ENCODE measurements at places on chromosomes 2 and 18.

DNA sequence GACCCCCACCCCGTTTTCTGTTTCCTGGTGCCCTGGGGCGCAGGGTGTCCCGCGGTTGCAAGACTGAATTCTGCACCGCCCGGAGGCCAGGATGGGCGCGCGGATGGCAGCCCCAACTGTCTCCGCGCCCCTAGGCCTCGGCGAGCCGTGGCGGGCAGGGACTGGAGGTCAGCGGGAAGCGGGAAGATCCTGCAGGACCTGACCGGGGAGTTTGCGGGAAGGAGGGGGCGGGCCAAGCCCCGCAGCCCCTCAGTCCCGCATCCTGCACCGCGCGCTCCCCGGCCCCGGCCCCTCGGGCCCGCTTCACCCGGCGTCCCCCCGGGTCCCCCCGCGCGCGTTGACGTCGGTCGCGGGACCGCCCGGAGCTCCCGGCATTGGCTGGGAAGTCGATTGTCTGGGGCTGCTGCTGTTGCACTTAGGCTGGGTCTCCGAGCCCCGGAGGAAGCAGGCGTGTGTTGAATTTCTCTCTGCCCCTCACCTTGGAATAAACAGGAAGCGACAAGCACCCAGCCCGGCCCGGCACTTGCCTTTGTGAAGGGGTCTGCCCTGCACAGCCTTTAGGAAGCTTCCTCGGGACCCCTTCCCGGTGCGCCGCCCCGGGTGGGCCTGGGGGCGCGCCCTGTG, at the start of gene LDLRAD4:
TSS of gene LDLRAD4 (plus strand) at position 393 of the 624 bp plus-strand sequence.
- DNase-seq = no peak

DNA sequence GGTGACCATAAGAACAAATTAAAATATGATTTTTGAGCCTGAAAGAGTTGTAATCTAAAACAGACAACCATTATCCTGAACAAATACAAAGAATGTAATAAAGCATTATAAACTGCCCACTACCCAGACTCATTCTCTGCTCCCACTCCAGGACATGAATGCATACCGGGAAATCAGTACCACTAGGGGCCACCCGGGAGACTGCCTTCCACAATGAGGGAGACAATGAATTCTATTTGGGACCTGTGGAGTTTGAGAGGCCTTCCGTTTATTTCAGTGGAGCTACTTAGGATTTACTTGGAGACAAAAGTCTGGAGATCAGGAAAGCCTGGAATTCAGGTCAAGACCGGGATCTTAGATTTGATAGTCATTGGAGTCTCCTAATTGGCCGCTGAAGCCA, 50.0 kb downstream of the NAB1 start:
- DNase-seq = no peak

DNA sequence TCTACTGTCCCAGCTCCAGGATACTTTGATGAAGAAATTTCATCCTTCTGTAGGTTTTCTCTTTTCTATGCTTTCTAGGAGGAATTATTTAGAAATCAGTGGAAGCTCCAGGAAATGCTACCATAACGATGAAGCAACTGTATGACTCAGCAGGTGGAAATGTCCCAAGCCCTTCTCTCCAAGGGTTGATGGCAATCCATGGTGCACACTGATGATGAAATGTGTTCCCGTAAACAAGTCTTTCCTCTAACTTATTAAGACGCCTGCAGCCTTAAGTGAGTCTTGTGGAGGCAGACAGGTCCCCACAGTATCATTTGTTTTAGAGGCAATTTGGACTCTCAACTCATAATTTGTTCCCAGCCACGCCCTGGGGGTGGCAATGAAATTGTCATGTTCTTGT, 777.6 kb upstream of the SOX11 start:
- no peak for DNase-seq

GRCh38 chr2:241772063-241772499, 4.5 kb upstream of the GAL3ST2 start:
- DNase-seq = no peak

GRCh38 chr2:227527351-227527750, 55.4 kb downstream of the AGFG1 start:
- no peak for DNase-seq

- DNase-seq = no peak
Observed at GRCh38 chr18:66506178-66506577, 97.7 kb downstream of the CDH19 start.

DNA sequence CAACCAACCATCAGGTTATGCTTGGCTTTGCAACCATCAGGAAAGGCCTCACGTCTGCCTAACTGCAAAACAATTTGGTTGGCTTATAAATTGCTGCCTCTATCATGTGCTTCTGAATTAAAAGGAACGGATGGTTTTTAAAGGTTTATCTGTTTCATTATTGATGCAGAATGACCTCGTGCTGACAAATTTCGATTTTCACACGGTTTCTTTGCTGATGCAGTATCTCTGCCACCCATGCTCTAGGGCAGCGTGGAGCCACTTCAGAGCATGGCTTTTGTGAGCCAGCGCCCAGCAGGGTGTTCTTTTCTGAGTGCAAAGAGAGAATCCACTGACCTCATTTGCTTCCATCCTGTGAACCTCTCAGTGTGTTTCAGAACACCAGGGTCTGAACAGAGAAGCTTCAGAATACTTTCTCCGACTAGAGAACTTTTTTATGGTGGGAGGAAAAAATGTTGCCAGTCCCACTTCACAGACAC, 143.1 kb upstream of the L3MBTL4 start:
- no peak for DNase-seq

- no peak for DNase-seq
Observed at GRCh38 chr18:69455125-69455524, 54.4 kb downstream of the DOK6 start.
